ENCODE measurements at places on chromosomes 6 and 20.
A peak's percentile ranks its signal among the peaks of the same experiment; 100 is the strongest.

DNA sequence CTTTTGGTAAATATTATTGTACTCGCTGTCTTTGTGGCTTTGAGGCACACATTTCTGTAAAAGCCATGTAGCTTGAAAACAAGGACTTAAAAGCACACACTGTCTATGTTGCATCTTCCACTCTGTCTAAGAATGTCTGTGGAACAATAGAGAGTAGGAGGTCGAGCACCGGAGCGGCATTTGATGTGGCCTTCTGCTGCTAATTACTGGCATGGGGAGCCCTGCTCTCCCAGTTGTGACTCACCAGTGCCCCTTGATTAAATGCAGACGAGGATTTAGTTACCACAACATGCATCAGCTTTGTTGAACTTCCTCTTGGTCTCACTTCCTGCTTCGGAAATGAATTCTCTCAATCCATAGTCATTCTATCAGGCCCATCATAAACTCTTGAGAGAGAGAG, 680.7 kb upstream of the SLC35B3 start:
- DNase-seq, result no peak

DNA sequence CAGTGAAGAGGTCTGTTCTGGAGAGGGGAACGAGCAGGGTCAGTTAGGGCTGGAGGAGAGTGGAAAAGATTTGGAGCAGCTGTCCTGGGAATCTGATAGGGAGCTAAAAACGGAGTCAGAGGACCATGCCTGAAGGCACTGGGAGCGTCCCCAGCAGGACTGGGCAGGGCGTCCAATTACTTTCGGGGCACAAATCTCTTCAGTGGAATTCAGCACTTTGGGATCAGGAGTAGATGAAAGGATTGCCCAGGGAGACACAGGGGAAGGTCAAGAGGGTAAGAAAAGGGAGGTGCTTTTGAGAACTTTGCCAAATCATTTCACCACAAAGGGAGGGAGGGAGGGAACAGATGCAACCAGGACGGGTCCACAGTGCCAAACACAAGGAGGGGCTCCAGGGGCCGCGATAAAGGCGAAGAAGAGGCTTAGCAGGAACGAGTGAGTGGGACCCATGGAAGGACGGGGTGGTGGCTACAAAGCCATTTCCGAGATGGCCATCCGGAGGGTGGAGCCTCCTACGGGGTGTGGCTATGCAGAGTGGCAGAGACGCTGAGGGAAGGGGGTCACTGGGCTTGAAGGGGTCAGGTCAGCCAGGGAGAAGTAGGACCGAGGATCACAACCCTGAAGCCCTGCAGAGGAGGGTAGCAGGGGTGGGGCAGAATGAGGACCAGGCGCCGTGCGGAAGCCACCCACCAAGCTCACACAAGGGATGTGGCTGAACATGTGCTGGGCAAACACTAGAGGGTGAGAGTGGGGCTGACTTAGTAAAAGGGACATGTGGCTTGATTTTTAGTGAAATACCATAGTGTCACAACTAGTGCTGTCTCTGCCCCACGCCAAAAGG, 180.0 kb upstream of the RREB1 start:
- DNase-seq, result no peak

DNA sequence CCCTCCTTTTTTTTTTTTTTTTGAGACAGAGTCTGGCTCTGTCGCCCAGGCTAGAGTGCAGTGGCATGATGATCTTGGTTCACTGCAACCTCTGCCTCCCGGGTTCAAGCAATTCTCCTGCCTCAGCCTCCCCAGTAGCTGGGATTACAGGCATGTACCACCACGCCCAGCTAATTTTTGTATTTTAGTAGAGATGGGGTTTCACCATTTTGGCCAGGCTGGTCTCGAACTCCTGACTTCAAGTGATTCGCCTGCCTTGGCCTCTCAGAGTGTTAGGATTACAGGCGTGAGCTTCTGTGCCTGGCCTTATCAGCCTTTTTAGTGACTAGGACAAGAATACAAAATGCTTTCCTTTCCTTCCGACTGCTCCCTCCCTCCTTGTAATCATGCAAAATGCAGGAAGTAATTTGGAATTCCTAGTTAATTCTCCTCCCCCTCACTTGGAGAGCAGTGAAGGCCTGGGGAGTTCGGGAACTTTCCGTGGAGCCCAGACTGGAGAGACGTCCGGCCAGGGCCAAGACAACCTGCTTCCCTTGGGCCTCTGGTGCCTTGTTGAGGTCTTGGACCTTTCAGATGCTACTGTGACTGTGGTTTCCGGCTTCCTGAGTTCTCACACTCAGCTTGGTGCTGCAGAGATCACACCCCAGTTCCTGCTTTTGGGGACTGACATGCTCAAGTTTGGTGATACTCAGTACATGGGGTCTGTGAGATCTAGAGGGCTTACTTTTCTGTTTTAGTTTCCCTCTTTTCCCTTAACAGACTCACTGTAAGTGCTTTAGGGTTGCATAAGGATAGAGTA, 3.9 kb upstream of the PHF20 start:
- peak; percentile 39 for DNase-seq

DNA sequence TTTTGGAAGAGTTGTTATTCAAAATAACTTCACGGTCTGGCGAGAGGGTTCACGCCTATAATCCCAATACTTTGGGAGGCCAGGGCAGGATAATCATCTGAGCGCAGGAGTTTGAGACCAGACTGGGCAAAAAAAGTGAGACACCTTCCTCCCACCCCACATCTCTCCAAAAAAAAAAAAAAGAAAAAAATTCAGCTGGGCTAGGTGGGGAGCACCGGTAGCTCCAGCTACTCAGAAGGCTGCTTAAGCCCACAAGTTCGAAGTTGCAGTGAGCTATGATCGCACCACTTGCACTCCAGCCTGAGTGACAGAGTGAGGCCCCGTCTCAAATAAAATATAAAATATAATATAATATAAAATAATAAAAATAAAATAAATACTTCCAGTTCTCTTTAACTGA, 10.4 kb downstream of the OR2B2 start:
- DNase-seq, result no peak
